ENCODE measurements at places on chromosomes 11 and 22.

DNA sequence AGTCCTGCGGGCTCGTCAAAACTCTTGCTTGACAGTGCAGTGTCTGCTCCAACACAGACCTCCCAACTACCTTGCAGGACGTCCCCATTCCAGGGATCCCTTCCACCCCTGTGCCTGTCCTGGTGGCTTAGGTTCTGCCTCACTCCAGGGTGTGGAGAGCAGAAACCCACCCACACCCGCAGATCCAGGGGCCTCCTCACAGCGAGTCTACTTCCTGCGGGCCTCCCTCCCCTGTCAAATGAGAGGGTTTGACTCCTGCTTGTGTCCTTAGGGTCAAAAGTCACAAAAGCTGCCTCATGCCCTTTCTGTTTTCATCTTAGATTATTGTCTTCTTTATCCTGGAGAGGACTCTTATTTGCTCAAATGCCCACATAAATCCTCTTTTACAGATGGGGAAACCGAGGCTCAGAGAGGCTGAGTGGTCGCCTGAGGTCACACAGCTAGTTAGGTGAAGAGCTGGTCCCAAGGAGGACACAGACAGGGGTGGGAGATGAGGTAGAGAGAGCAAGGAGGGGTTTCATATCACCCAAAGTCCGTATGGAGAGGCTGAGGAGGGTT is 81.1 kb upstream of the KCNQ1OT1 start:
- H3K4me3 ChIP-seq = no peak overlapping the region
- H3K27ac ChIP-seq = no peak overlapping the region
- H3K4me1 ChIP-seq = no peaks in the 10 kb centered on the region
- H3K27me3 ChIP-seq = no peaks in the 10 kb centered on the region
- DNase-seq = no peak

- H3K27ac ChIP-seq = no peak overlapping the region
- no peak overlapping the region for H3K4me3 ChIP-seq
- DNase-seq = peak; percentile 22
- no peaks in the 10 kb centered on the region for H3K4me1 ChIP-seq
Measured at GRCh38 chr11:43833657-43834073, 47.0 kb upstream of the ALKBH3 start.

GRCh38 chr22:45576273-45576625 is 73.6 kb downstream of the FBLN1 start:
- H3K36me3 ChIP-seq = no peaks in the 10 kb centered on the region
- H3K4me3 ChIP-seq = no peak overlapping the region
- no peaks in the 10 kb centered on the region for H3K4me1 ChIP-seq
- DNase-seq = no peak

GRCh38 chr11:41250408-41250935 is 209.0 kb downstream of the LRRC4C start:
- H3K27me3 ChIP-seq = no peaks in the 10 kb centered on the region
- DNase-seq = no peak
- peaks cover 3% of the 10 kb centered on the region for H3K4me1 ChIP-seq
- H3K27ac ChIP-seq = no peak overlapping the region
- no peaks in the 10 kb centered on the region for H3K36me3 ChIP-seq
- no peak overlapping the region for H3K4me3 ChIP-seq

DNA sequence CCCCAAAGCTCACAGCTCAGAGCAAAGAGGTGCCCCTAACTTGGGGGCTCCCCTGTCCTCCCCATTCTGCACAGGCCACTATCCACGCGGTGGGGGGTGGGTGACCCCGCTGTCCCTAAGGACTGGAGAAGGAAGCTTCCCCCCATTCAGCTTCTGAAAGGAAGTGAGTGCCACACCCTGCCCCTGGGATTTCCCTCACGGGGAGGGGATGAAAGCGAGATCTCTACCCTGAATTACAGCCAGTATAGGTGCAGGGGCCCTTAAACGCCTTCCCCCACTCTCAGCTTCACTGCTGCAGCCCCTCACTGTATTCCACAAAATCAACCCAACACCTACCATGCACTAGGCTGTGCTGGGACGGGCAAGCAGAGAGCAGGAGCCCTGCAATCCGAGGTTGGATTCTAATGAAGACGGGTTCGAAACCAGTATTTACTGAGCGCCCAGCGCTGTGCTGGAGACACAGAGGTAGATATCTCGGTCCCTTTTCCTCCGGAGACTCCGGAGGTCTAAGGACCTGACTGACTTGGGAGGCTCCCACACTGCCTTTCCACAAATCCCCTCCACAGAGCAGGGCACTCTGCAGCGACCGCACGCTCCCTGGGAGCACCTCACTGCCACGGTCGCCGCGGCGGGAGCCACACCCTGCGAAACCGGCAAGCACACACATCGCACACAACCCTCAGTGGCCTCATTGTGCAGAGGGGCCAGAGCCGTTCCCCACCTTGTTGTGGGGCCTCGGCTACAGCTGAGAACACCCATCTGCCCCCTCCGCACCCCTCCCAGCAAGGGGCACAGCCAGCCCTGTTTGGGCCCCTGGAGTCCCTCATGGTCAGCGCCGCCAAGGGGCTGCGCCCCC is 1.8 kb downstream of the AHNAK start:
- peaks cover 10% of the 10 kb centered on the region for H3K4me1 ChIP-seq
- no peak for DNase-seq
- no peaks in the 10 kb centered on the region for H3K27me3 ChIP-seq
- no peaks in the 10 kb centered on the region for H3K36me3 ChIP-seq
- peak overlapping the region; percentile 52 for H3K27ac ChIP-seq

DNA sequence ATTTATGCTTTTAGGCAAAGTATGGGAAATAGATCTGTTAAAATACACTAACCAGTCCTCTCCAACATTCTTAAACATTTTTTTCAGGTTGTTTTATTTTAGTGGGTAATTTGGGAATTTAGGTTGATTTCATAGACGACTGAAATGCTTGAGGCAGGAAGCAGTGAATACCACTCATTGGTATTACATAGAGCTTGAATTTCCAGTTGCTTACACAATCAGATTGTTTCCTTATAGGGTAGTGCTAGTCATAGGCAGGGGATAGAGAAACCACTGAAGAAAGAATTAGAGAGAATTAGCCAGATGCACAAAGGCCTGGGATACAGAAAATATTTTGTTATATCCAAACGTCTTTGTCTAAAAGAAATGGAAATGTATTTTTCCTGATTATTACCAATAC is 23.9 kb upstream of the LYVE1 start:
- H3K27me3 ChIP-seq = no peaks in the 10 kb centered on the region
- no peak overlapping the region for H3K4me3 ChIP-seq
- DNase-seq = peak; percentile 53
- no peaks in the 10 kb centered on the region for H3K36me3 ChIP-seq
- no peak overlapping the region for H3K27ac ChIP-seq
- no peaks in the 10 kb centered on the region for H3K4me1 ChIP-seq

- peaks cover 3% of the 10 kb centered on the region for H3K36me3 ChIP-seq
- no peaks in the 10 kb centered on the region for H3K27me3 ChIP-seq
- DNase-seq = no peak
- no peak overlapping the region for H3K4me3 ChIP-seq
Measured at GRCh38 chr11:47332791-47333525, 19.5 kb downstream of the MYBPC3 start.

DNA sequence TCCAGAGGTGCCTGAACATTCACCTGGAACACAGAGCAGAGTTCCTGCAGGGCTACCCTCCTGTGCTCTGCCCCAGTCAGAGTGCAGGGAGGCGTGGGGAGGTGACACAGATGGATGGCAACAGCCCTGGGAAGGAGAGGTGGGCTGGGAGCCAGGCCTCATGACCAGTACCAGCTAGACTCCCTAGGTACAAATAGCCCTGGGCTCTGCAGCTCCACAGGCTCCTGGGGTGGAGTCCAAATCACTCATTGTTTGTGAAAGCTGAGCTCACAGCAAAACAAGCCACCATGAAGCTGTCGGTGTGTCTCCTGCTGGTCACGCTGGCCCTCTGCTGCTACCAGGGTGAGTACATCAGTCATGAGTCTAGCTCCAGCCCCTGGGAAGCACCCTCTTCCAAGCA is at the start of gene SCGB1D2:
Gene SCGB1D2 (plus strand): TSS at position 219 of the 400 bp plus-strand sequence. CDS start 69 bp downstream, at position 288.
- H3K4me3 ChIP-seq = no peak within 1 kb of the TSS
- DNase-seq = peak; percentile 78
- H3K4me1 ChIP-seq = no peaks in the 10 kb centered on the region
- H3K27me3 ChIP-seq = no peaks in the 10 kb centered on the region

DNA sequence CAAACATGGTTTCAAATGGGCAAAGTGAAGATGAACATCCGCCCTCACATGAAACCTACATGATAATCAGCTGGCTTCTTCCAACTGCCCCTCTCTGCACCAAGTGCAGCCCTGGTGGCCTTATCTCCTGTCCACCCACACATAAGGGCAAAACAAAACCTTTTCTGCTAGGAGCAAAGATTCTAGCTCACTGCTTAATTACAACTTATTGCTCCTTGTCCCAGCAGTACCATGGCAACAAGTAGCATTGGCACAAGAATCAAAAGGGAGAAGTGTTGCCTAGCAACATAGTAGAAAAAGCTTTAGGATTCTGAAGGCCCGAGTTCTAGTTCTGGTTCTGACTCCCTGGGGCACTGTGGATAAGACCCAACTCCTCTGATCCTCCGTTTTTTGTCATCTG is 68.7 kb upstream of the BMAL1 start:
- H3K4me3 ChIP-seq = no peak overlapping the region
- DNase-seq = no peak
- H3K27me3 ChIP-seq = no peaks in the 10 kb centered on the region

GRCh38 chr11:107598225-107599139 is 7.5 kb downstream of the ELMOD1 start:
- no peak overlapping the region for H3K27ac ChIP-seq
- H3K4me3 ChIP-seq = no peak overlapping the region
- H3K4me1 ChIP-seq = no peaks in the 10 kb centered on the region
- peaks cover 2% of the 10 kb centered on the region for H3K27me3 ChIP-seq
- no peaks in the 10 kb centered on the region for H3K36me3 ChIP-seq

DNA sequence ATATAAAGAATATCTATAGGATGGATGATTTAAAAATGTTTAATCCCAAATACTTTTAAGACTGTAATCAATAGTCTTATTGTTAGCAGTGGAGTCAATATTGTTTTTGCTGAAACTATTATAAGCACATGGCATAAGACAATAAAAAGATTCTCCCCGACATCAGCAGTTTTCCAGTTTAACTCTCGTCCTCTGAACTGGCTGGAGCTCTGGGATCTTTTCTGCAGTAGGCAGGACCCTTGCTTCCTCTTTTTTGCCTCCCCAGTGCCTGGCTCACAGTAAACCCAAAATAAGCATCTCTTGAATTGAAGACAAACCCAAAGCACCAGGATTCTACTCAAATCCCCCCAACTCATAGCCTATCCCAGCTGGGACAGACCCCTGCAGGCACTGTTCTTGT is 32.9 kb downstream of the KCNJ1 start:
- H3K4me3 ChIP-seq = no peak overlapping the region
- H3K4me1 ChIP-seq = no peaks in the 10 kb centered on the region
- no peak for DNase-seq
- no peaks in the 10 kb centered on the region for H3K36me3 ChIP-seq
- H3K27me3 ChIP-seq = no peaks in the 10 kb centered on the region

DNA sequence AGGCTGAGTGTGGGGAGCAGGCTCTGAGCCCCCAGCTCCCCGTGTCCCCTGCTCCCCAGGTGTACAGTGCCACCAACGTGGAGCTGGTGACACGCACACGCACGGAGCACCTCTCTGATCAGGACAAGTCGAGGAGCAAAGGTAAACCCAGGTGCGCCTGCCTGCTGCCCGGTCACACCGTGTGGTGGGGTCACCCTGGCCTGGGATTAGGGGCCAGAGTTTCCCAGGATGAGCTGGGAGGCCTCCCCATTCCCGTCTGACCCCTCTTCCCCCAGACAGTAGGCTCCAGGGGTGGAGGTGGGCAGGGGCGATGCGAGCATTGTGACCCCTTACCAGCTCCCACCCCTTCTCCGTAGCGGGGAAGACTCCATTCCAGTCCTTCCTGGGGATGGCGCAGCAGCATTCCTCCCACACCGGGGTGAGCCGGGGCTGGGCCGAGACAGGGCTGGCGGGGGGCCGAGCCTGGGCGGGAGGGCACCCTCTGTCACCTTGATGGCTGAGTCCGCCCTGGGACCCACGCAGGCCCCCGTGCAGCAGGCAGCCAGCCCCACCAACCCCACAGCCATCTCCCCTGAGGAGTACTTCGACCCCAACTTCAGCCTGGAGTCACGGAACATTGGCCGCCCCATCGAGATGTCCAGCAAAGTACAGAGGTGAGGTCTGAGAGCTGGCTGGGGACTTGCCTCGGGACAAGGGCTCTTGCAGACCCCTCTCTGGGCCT is 3.7 kb upstream of the SSH3 start:
- H3K4me1 ChIP-seq = peaks cover 7% of the 10 kb centered on the region
- H3K27me3 ChIP-seq = no peaks in the 10 kb centered on the region
- no peak overlapping the region for H3K4me3 ChIP-seq
- peaks cover 10% of the 10 kb centered on the region for H3K36me3 ChIP-seq

- DNase-seq = no peak
- H3K36me3 ChIP-seq = peaks cover 2% of the 10 kb centered on the region
- no peak overlapping the region for H3K27ac ChIP-seq
Measured at GRCh38 chr11:126337474-126338241, 17.8 kb upstream of the ST3GAL4 start.

GRCh38 chr11:43681401-43681942 is 934 bp downstream of the HSD17B12 start:
- DNase-seq = peak; percentile 32
- H3K27ac ChIP-seq = peak overlapping the region; percentile 85
- no peaks in the 10 kb centered on the region for H3K36me3 ChIP-seq
- H3K4me3 ChIP-seq = peak overlapping the region; percentile 96

GRCh38 chr11:60502221-60502775 is 9.7 kb downstream of the MS4A12 start:
- H3K4me1 ChIP-seq = no peaks in the 10 kb centered on the region
- no peaks in the 10 kb centered on the region for H3K36me3 ChIP-seq
- no peaks in the 10 kb centered on the region for H3K27me3 ChIP-seq
- H3K4me3 ChIP-seq = no peak overlapping the region
- no peak for DNase-seq

DNA sequence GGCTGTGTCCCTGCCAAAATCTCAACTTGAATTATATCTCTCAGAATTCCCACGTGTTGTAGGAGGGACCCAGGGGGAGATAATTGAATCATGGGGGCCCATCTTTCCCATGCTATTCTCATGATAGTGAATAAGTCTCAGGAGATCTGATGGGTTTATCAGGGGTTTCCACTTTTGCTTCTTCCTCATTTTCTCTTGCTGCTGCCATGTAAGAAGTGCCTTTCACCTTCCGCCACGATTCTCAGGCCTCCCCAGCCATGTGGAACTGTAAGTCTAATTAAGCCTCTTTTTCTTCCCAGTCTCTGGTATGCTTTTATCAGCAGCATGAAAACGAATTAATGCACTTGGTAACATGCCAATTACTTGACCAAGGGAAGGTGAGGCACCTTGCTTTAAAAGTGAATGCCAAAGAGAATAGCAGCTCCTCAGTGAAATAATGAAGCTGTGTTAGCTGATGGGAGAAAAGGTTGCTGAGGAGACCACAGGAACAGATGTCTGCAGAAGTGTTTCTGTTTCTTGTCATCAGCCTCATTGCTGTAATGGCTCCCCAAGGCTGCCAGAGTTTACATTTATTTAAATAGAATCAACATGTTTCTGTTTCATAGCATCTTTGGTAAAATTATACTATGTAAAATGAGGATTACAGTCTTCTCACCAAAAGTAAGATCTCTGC is 89.0 kb upstream of the CD44 start:
- no peaks in the 10 kb centered on the region for H3K27me3 ChIP-seq
- H3K36me3 ChIP-seq = no peaks in the 10 kb centered on the region
- no peaks in the 10 kb centered on the region for H3K4me1 ChIP-seq

- H3K36me3 ChIP-seq = no peaks in the 10 kb centered on the region
- H3K27ac ChIP-seq = no peak overlapping the region
- no peak overlapping the region for H3K4me3 ChIP-seq
- peak; percentile 57 for DNase-seq
- H3K27me3 ChIP-seq = no peaks in the 10 kb centered on the region
- no peaks in the 10 kb centered on the region for H3K4me1 ChIP-seq
Measured at GRCh38 chr22:25750569-25751173, 8.7 kb downstream of the MYO18B start.

- no peak overlapping the region for H3K27ac ChIP-seq
- DNase-seq = peak; percentile 69
- H3K4me3 ChIP-seq = no peak overlapping the region
- no peaks in the 10 kb centered on the region for H3K36me3 ChIP-seq
Measured at GRCh38 chr11:73652046-73652730, 5.8 kb downstream of the PLEKHB1 start.

Data from mesendoderm (in vitro differentiated cells).